ENCODE measurements at places on chromosomes 3 and 15. TPM values are rescaled to one million over a fixed set of nuclear protein-coding genes. Genes with fewer than 3 reads are reported as not detected.

Gene LRRC31
- total RNA-seq: not detected

Gene MYEF2
- 3.4 TPM for total RNA-seq

Gene SCAANT1
- total RNA-seq: not detected

Gene ITIH4
- total RNA-seq: 3.6 TPM

Gene SYNPR
- total RNA-seq: not detected

Gene AGBL1
- total RNA-seq: 0.56 TPM

Gene TPRG1
- total RNA-seq: 30.9 TPM

Gene XIRP1
- total RNA-seq: not detected

Gene FGF12
- total RNA-seq: 3.6 TPM

Gene GPR15
- not detected for total RNA-seq

Gene C3orf20
- 0.21 TPM for total RNA-seq

Gene SH3GL3
- total RNA-seq: not detected

Gene MED12L
- 0.08 TPM for total RNA-seq

Gene SNTN
- not detected for total RNA-seq

Gene STRA6
- total RNA-seq: not detected

Gene KLHL25
- 24.8 TPM for total RNA-seq

Gene THRB
- total RNA-seq: 16.6 TPM

Gene PAQR9
- not detected for total RNA-seq

Gene TGM4
- 0.30 TPM for total RNA-seq

Gene WDR53
- total RNA-seq: 5.7 TPM

Gene CYP19A1
- total RNA-seq: 6.8 TPM

Gene RASGRP1
- total RNA-seq: 21.2 TPM

Gene RBM5
- 162 TPM for total RNA-seq

Gene IL17RD
- 4.4 TPM for total RNA-seq

Gene CYP1A1
- total RNA-seq: 6.0 TPM

Gene ZNF860
- 1.4 TPM for total RNA-seq

Gene RETNLB
- not detected for total RNA-seq

Gene ANKRD28
- 62.3 TPM for total RNA-seq

Gene NCK1
- 46.3 TPM for total RNA-seq

Gene DUOX1
- 87.2 TPM for total RNA-seq

Gene GOLGA6A
- total RNA-seq: 0.21 TPM

Gene MKRN2OS
- total RNA-seq: 1.3 TPM

Gene UPK1B
- total RNA-seq: 2.2 TPM

Gene SKOR1
- total RNA-seq: 2.3 TPM

Gene SRP14
- total RNA-seq: 171 TPM

Gene REC114
- not detected for total RNA-seq

Gene CTXND1
- 0.49 TPM for total RNA-seq

Gene GPD1L
- 79.9 TPM for total RNA-seq

Gene CA12
- total RNA-seq: 303 TPM

Gene SOX14
- not detected for total RNA-seq

Gene SCN5A
- total RNA-seq: 1.1 TPM

Gene CTXN2
- not detected for total RNA-seq

Gene USP3
- 47.8 TPM for total RNA-seq

Gene NPAP1
- not detected for total RNA-seq

Gene FMN1
- total RNA-seq: 21.9 TPM

Gene GUCA1C
- total RNA-seq: not detected

Gene SLC51A
- not detected for total RNA-seq

Gene RBPMS2
- total RNA-seq: 1.1 TPM

Gene CD96
- total RNA-seq: not detected

Gene BSN
- total RNA-seq: 0.04 TPM

Gene ARNT2
- 4.7 TPM for total RNA-seq

Gene IL17RE
- total RNA-seq: 90.7 TPM

Gene CACNA2D2
- 1.6 TPM for total RNA-seq

Gene FILIP1L
- total RNA-seq: 16.6 TPM
